Dermis microvascular lymphatic vessel endothelial cell (primary cell): ENCODE measurements at places on chromosomes 6 and 20.

- DNase-seq, result no peak
Observed at GRCh38 chr20:20012541-20012940, 4.6 kb upstream of the NAA20 start.

- no peak for DNase-seq
Observed at GRCh38 chr6:107652526-107653182, 162.7 kb downstream of the SOBP start.

DNA sequence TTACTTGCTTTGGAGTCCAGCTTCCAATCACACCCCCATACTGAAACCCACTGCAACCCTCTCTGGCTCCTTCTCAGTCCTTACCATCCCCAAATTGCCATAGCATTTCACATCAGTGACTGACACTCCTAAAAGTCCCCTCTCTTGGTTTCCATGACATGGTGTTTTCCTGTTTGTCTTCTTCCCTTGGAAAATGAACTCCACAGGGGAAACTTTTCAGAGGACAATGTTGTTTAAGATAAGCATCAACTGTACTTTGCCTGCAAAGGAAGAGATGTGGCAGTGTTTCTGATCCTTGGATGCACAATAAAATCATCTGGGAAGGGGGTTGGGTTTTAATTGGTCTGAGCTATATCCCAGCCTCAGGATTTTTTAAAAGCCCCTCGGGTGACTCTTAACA lies 214.9 kb downstream of the HACE1 start:
- no peak for DNase-seq

GRCh38 chr6:30171677-30172471 lies 8.5 kb downstream of the TRIM15 start:
- DNase-seq, result no peak
